Osteocyte (in vitro differentiated cells): ENCODE measurements at places on chromosomes 3 and 15.

GRCh38 chr15:98513428-98513986 is 134.8 kb upstream of the IGF1R start:
- DNase-seq, result no peak

GRCh38 chr3:126613479-126614188 is 41.3 kb downstream of the TXNRD3 start:
- no peak for DNase-seq

DNA sequence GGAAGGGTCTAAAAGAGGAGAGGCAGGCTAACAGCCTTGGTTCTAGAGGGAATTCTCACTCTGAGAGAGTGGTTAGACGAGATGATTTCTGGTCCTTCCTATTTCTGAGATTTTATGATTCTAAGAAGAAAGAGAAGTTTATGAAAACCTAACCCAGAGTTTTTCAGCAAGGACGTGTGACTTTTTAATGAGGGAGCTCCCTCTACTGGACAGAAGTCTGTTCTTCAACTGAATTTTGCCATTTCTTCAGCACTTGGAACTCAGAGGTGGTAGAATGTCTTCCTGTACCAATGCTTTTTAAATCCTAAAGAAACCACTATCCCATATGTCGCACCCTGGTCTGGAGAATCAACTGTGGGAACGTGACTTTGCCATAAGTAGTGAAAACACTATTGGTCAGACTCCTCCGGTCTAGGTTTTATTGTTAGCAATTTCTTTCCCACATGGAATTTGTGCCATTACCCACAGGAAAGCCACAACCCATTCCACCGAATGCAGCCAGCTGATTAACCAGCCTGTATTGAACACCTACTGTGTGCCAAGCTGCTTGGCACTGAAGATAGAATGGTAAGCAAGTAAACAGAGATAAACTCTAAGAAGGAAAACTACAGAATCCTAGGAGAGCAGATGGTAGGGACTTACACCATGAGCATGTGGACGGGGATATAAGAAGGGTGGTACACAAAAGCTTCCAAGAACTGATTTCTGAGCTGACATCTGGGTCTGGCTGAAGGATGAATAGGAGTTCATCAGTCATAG is 199.5 kb upstream of the LMCD1 start:
- no peak for DNase-seq

- DNase-seq, result no peak
Measured at GRCh38 chr3:12155828-12156227, 2.9 kb downstream of the TIMP4 start.

GRCh38 chr15:69843900-69844304 is 253.8 kb downstream of the TLE3 start:
- no peak for DNase-seq

- DNase-seq, result no peak
Measured at GRCh38 chr3:128466840-128467541, at the start of gene DNAJB8. TSS of gene DNAJB8 (minus strand) at chr3:128466890. CDS start at chr3:128463245, 3,645 bp downstream.

GRCh38 chr15:31552482-31553099 is 226.0 kb downstream of the KLF13 start:
- no peak for DNase-seq

GRCh38 chr3:8597219-8597853 is 47.3 kb downstream of the SSUH2 start:
- DNase-seq, result no peak

DNA sequence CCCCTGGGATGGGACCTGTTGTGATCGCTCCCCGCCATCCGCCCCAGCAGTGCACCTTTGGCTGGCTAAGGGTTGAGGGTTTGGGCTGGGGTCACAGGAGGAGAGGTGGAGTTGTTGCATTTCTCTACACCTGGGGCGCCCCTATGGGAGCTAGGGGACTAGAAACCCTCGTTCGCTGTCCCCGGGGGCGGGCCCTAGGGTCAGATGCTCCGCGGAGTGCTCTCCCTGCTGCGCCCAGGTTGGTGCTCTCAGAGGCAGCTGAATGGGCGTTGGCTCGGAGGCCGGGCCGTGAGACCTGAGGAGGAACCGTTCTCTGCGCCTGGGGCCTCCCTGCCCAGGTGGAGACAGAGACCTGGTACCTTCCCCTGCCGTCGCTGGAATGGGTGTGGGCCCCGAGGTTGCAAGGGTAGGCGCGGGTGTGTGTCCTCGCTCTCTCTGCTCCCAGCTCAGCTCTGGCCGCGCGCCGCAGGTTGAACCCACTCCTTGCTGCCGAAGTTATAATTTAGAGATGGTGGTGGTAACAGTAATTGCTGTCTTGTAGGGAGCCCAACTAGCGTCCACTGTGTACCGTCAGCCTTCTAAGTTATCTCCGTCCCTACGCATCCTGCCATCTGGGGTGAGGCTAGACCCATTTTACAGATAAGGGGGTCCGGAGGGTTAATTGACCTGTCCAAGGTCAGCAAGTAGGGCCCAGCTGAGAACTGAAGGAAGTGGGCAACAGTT is 965 bp downstream of the FLNB start:
- DNase-seq, result no peak

GRCh38 chr3:36403661-36404060 is 23.4 kb downstream of the STAC start:
- DNase-seq, result no peak

GRCh38 chr15:89393056-89393455 is 58.4 kb upstream of the POLG start:
- no peak for DNase-seq

DNA sequence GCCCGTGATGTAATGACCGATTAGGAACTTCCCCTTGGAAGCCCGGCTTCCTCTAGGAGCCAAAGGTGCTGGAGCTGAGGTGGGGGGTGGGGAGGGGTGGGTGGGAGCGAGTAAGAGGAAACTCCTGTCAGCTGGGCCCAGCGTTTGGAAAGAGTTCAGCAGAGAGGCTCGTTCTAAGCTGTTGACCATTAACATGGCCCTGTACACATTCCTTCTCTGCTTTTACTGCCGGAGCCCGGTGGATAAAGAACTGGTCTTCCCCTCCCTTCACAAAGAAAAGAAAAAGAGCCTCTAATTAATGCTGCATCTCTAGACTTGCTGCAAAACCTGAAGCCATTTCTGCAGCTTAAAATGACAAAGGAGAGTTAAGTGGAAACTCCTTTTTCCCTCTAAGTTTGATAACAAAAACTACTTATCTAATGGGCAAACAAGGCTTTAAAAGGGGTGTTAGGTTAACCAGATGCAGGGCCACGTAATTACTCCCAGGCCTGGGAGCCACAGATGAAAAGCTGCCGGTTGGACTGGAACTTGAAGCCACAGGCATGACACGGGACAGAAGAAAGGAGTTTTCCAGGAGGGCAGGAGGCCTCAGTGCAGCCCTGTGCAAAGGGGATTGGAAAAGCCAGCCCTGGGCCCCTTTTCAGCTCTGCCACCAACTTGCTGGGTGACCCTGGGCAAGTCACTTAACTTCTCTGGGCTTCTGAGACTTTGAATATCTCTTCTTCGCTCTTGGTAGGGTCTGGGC is 71.3 kb downstream of the SMAD6 start:
- DNase-seq, result no peak

DNA sequence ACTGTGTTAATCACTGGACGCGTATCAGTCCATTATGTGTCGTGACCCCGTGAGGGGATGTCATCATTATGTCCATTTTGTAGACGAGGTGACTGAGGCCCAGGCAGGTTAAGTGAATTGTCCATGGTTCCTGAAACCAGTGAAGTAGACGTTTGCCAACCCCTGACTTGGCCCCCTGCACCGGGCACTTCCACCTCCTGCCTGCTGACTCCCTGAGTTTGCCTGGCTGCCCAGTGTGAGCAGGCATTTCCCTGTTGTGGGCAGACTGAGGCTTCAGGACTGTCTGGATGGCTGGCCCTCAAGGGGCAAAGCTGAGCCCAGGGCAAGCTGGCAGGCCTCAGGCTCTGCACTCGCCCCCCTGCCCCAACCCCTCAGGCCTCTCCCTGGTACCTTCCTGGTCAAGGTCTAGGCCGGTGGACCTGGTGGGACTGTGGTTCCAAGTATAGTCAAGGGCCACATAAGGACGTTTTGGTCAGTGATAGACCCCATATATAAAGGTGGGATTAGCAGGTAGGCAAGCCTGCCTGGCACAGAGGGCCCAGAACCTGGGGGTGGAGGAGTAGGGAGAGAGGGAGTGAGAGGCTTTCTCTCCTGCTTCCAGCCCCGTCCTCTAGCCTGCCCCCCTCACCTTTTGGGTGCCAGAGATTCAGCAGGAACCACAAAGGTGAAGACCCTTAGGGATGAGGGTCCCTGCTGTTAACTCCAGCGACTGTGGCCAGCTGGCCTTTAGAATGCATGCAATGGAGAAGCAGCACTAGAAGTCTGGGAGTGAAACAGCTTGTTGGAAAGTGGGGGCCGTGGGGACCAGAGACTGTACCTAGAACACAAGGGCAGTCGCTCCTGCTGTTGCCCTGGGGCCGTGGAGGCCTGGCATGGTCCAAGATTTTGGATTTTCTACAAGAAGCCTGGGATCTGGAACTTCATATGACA is 34.6 kb downstream of the FBLN2 start:
- no peak for DNase-seq

DNA sequence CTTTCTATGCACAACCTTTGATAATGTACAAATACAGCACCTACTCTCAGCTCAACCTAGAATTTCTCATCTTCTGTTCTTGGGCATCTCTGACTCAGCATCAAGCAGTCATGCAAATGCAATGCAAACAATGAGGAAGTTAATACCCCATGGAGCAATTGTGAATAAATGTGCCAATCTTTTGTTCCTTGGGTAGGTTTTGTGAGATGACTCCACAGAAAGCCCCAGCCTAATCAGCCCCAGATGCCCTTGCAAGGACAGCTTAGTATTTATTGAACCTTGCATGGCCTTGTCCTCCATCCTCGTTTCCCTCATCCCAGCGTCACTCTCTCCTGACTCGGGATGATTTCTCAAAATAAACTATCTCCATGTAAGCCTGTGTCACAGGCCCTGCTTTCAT is 494.7 kb upstream of the NECTIN3 start:
- no peak for DNase-seq

DNA sequence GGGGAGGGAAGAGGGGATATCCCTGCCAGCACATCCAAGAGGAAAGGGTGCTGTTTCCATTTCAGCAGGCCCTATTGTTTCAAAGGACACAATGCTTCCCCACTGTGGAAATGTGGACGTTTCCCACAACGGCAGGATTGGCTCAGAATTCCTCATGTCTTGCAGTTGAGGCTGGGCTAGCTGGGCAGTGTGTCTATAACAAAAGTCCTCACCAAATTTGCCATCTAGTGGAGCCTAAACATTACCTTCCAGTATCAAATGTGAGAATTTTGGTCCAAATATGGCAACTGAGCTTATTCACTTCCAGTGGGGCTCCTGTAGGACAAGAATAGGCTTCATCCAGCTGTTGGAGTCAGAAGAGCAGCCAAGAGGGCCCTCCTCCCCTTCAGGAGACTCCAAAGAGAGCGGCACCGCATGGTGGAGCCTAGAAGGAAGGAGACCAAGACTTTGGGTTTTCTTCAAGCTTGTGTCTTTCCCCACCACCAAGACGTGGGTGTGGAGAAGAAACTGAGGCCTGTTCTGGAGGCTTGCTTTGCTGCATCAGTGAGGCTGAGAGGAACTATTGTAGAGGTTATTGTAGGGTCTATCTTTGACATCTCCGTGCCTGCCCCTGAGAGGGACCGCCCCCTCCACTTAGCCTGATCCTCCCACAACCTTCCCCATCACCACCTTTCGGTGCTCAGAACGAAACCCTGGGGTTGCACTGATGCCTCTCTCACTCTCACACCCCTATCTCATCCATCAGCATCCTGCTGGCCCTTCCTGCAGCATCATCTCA is 45.3 kb upstream of the SLCO2A1 start:
- DNase-seq, result peak; percentile 77

- no peak for DNase-seq
Measured at GRCh38 chr3:181886676-181887075, 175.0 kb downstream of the SOX2 start.
